Prostate gland (tissue), 2 donors: ENCODE measurements at places on chromosomes 16 and 17.
A peak's percentile ranks its signal among the peaks of the same experiment; 100 is the strongest.

DNA sequence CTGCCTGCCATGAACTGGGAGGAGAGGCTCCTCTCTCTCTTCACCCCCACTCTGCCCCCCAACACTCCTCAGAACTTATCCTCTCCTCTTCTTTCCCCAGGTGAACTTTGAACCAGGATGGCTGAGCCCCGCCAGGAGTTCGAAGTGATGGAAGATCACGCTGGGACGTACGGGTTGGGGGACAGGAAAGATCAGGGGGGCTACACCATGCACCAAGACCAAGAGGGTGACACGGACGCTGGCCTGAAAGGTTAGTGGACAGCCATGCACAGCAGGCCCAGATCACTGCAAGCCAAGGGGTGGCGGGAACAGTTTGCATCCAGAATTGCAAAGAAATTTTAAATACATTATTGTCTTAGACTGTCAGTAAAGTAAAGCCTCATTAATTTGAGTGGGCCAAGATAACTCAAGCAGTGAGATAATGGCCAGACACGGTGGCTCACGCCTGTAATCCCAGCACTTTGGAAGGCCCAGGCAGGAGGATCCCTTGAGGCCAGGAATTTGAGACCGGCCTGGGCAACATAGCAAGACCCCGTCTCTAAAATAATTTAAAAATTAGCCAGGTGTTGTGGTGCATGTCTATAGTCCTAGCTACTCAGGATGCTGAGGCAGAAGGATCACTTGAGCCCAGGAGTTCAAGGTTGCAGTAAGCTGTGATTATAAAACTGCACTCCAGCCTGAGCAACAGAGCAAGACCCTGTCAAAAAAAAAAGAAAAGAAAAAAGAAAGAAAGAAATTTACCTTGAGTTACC, 36.7 kb upstream of the STH start:
- no peak for DNase-seq

DNA sequence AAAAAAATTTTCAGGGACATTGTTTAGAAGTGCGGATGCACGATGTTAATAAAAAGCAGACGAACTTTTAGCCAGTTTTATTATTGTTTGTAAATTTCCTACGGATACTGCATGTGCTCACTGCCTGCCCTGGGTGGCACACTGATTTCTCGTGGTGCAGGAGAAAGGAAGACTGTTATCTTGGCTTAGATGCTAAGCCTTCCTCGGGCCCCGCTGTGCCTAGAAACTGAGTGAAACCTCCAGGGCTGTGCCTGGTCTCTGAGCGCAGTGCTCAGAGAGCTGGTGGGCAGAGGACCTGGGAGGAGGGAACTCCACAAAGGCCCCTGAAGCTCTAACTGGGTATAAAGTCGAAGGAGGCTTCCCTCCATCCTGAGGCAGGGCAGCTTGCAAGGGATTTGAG, 35.4 kb upstream of the TNRC6C start:
- DNase-seq, result no peak

DNA sequence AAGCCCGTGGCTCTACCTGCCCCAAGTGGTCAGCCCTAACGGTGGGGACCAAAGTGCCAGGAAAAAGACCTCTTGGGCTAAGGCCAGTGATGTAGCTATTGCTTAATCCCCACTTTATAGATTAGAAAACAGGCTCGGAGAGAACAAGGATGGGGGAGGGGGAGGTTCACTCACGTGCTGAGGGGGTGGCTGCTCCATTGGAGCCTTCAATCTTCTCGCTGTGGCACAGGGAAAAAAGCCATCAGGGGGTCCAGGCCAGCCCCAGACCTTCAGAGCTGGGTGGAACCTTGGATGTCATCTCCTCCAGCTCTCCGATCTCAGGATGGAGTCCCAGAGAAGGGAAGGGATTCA, 45.9 kb downstream of the SRCIN1 start:
- DNase-seq, result no peak

GRCh38 chr17:37176723-37177122, 199.1 kb upstream of the C17orf78 start:
- no peak for DNase-seq

DNA sequence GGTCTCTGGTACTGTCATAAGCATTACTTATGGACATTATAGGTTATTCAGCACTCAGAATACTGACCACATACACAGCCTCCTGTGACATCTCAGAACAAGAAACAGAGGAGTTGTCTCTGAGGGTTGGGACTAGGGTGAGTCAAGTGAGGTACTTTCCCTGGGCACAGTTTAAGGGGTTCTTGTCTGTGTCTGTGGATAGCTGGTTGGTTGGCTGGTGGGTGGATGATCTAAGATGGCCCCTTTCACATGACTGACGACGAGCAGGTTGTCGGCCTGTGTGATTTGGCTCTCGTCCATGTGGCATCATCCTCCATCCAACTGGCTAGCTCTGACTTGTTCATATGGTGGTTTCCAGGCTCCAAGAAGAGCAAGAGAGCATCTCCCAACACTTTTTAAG, 163.9 kb downstream of the PRKCB start:
- no peak for DNase-seq

- DNase-seq, result no peak
Observed at GRCh38 chr17:41367426-41368075, 2.1 kb downstream of the KRT33B start.

- DNase-seq, result peak; percentile 54
Observed at GRCh38 chr17:48841395-48841831, 10.6 kb downstream of the CALCOCO2 start.

- DNase-seq, result no peak
Observed at GRCh38 chr17:61461967-61462718, 9.9 kb downstream of the TBX4 start.

DNA sequence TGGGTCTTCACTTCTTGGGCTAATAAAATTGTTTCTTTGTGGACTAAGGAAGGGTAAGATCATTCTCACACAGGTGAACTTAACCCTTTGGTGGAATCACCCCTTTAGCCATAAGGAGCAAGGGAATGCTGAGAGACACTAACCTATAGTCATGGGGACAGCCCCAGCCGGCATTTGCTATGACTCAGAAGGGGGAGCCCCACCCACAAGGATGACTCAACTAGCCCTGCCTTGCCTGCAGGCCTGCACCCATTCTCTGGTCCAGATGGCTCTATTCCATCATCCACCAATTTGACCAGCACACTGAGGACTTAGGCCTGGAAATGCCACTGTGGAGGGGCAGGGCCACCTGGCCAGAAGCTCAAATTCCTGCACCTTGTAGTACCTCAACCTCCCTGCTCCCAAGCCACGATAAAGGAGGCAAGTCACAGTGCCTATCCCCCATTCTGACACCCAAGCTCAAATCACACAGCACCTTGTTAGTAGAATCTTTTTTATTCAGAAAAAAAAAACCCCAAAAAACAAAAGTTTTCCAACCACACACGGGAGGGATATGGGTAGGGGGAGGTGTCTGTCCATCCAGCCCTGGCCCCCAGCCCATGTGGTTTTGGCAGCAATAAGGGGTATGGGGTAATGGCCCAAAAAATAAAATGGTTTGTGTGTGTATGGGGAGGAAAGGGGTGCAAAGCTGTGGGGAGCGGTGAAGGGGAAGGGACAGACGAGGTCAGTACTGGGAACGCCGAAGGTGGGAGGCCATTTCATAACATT, 3.0 kb downstream of the PFN1 start:
- DNase-seq, result peak; percentile 47

DNA sequence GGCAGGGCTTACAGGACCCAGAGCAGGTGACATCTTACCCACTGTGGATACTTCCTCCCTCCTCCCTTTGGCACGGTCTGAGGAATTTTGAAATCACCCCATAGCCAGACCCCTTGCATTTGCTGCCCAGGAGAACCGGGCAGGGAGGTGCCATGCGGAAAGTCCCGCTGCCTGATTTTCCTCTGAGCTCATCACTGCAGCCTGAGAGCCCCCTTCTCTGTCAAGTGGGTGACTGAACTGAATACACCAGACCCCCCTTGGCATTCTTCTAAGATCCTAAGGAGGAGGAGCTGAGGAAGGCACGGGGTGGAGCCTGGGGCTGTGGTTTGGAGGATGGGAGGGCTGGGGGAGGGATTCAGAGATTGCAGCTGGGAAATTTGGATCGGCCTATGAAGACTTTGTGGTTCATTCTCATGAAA, 173.4 kb downstream of the RAB11FIP4 start:
- DNase-seq, result no peak

DNA sequence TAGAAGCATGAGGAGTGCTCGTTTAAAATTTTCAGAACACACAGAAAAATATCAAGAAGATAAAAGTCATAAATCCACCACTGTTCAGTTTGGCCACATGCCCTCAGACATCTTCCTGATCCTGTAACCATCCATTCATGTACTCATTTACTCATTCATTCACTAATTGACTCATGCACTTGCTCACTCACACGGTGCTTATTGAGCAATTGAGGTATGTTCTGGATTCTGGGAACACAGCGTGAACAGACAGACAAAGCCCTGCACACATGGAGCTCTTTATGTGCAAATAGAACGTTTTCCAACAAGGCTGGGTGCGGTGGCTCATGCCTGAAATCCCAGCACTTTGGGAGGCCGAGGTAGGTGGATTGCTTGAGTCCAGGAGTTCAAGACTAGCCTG, 10.2 kb upstream of the NATD1 start:
- no peak for DNase-seq

DNA sequence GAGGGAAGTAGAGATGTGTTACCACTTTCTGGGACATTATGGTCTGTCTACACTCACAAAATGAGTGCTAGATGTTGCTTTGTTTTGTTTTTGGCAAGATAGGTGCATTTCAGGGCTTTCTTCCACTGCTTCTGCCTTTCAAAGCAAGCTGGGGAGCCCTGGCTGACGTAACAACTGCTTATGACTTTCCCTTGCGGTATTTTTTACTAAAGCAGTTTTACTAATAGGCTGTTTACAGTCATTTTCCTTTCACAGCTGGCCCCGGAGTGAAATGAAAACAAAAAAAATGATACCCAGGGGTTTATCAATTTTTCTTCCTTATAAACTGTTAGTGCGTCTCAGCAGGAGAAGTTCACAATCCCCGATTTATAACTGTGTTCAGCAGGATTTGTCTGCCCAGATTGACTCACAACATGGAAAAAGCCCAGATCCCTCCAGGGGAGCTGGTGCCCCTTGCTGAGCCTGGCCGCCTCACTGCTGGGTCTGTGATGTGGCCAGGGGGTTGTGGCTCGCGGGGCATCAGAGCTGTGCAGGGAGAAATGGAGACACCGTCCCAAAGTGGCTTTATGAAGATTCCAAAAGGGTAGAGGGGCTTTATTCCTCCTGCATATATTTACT, 184.4 kb upstream of the HS3ST3A1 start:
- no peak for DNase-seq

DNA sequence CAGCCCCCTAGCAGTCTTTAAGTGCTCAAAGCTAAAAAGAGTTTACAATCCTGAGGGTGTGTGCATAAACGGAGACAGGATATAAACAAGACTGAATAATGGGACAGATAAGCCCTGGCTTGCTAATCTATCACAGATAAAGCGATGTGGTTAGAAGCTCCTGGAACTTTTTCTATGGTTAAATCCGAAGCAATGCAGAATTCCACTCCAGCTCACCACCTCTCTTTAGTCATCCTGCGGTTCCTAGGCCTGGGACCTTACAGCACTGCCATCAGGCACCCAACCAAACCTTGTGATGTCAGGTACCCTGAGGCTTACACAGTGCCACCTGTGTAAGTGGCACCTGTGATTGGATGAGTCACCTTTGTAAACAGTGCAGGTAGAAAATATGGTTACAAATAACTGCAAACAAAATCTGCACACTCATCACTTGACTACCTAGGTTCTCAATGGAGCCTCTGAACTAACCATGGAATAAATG, 31.5 kb upstream of the B4GALNT2 start:
- DNase-seq, result peak; percentile 34

- no peak for DNase-seq
Observed at GRCh38 chr17:80858301-80859001, 133.2 kb upstream of the CHMP6 start.

- peak; percentile 64 for DNase-seq
Observed at GRCh38 chr17:64707050-64707591, 45.0 kb upstream of the SMURF2 start.

- DNase-seq, result no peak
Observed at GRCh38 chr16:23866621-23867020, 30.8 kb downstream of the PRKCB start.

DNA sequence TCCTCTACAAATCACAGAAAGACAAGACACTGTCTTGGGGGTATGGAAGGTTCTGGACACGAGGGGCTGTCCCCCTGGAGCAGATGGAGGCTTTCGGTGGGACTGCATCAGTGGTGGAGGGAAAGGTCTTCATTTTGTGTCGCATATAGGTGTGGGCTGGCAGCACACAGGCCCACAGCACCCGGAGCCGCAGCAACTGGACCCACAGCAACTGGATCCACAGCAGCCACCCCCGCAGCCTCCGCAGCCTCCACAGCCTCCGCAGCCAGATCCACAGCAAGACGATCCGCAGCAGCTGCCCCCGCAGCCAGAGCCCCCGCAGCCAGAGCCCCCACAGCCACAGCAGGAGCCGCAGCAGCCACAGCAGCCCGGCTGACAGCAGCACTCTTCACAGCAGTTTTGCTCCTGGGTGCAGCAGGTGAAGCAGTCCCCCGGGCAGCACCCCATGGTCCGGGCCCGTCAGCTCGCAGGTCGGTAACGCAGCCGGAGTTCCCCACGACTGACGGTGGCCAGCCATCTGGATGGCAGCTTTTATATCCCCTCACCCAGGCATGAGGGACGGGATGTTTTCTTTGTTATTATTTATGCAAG, at the start of gene KRTAP17-1:
KRTAP17-1 (minus strand) TSS at position 507 of the 591 bp plus-strand sequence; CDS start at position 447, 60 bp downstream.
- DNase-seq, result no peak

DNA sequence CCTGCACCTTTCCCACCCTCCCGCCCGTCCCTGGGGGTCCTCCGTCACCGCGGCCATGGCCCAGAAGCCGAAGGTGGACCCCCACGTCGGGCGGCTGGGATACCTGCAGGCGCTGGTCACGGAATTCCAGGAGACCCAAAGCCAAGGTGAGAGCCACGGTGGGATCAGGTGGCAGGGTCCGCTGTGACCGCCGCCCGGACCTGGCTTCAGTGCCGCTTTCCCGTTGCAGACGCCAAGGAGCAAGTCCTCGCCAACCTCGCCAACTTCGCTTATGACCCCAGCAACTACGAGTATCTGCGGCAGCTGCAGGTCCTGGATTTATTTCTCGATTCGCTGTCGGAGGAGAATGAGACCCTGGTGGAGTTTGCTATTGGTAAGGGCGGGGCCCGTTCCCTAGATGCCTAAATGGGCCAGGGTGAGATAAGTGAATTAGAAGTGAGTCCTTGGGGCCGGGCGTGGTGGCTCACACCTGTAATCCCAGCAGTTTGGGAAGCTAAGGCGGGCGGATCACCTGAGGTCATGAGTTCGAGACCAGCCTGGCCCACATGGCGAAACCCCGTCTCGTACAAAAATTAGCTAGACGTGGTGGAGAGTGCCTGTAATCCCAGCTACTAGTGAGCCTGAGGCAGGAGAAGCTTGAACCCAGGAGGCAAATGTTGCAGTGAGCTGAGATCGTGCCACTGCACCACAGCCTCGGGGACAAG, 617 bp downstream of the ARMC7 start:
- DNase-seq, result no peak

DNA sequence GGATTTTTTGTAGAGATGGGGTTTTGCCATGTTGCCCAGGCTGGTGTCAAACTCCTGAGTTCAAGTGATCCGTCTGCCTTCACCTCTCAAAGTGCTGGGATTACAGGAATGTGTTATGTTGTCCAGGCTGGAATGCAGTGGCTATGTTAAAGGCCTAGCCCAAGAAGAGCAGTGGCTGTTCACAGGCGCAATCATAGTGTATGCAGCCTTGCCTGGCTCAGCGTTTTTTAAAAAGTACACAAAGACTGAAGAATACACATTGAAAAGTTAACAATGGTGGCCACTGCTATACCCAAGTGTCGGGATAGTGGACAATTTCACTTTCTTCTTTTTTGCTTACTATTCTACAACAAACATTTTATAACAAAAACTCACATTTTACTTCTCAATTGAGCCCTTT, 7.0 kb downstream of the DERL2 start:
- DNase-seq, result no peak

GRCh38 chr16:72841506-72841905, 206.4 kb downstream of the ZFHX3 start:
- no peak for DNase-seq
